Posterior vena cava (tissue), 2 donors: ENCODE measurements at places on chromosomes 3 and 15. TPM values are rescaled to one million over a fixed set of nuclear protein-coding genes. Genes with fewer than 3 reads are reported as not detected.
A peak's percentile ranks its signal among the peaks of the same experiment; 100 is the strongest.

ZDHHC23 gene
- total RNA-seq = 2.3 TPM

GRCh38 chr3:99602183-99602582 is 36.2 kb upstream of the COL8A1 start:
- DNase-seq = no peak

- DNase-seq = no peak
Measured at GRCh38 chr3:42023380-42023779, 61.5 kb upstream of the ULK4 start.

ROPN1 gene
- total RNA-seq = not detected

LMAN1L gene
- not detected for total RNA-seq

- no peak for DNase-seq
Measured at GRCh38 chr3:5020242-5020722, 41.0 kb downstream of the BHLHE40 start.

DNA sequence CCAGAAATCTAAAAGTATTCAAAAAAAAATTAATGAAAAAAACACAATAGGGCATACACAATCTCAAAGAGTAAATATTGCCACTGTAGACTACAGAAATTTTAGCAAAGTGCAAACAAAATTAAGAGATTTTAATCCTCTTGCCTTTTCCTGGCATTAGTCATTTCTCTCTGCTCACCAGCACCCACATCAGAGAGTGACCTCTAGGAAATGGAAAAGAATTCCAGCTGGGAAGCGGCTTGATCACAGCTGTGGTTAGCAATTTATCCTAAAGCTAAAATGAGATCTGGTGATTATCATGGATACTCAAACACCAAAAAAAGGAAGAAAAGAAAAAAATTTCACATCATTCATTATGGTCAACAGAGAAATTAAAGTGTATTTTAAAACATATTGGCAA is 7.5 kb downstream of the CSNK1G1 start:
- no peak for DNase-seq

DNA sequence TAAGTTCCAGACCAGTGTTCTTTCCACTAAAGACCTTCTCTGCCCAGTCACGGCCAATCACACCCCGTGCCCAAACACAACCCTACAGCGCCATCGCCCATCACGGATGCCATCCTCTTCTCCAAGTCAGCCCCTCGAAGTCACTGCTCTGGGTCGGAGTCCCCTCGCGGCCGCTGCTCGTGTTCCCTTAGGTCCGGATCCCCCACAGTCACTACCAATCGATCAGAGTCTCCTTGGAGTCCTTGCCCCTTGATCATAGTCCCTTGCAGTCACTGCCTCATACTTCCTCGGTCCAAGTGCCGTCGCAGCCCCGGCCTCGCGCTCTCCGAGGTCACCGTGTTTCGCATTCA is 461 bp downstream of the PCYT1A start:
- DNase-seq = peak; percentile 83

DNA sequence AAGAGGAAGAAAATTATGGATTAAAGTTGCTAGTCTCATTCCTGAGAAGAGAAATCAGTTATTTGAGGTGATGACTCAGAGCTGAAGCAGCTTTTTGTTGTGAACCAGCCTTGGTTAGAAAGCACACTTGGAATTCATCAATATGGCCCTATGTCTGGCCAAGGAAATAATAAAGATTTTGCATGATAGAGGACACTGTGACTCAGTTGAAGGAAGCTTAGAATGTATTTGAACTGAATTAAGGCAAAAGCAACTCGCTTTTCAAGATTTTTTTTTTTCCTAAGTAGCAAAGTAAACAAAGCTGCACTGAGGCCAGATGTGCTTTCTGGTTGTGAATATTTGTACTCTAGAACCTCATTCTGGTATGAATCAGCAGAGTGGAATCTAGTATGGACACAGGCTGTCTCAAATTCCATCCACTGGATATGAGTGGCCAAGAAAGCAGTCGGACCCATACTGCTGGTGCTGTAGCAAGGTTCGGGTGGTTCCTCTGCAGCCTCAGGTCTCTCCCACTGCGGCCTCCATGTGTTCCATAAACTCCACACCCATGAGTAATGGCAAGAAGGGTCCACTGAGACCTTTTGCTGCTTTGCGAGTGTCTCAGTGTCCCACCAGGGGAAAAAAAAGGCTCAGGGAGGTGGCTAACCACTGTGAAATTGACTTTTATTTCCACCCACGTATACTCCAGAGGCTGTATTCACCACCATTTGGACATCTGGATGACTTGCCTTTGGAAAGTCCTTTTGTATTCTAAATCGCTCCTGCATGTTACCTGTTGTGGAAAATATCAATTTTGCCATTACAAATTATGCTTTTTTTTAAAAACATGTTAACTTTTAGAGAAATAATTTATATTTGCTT is 53.1 kb downstream of the TGFBR2 start:
- DNase-seq = no peak

SAMD7 gene
- not detected for total RNA-seq

TUSC7 gene
- not detected for total RNA-seq

CHRM5 gene
- total RNA-seq = not detected

DNA sequence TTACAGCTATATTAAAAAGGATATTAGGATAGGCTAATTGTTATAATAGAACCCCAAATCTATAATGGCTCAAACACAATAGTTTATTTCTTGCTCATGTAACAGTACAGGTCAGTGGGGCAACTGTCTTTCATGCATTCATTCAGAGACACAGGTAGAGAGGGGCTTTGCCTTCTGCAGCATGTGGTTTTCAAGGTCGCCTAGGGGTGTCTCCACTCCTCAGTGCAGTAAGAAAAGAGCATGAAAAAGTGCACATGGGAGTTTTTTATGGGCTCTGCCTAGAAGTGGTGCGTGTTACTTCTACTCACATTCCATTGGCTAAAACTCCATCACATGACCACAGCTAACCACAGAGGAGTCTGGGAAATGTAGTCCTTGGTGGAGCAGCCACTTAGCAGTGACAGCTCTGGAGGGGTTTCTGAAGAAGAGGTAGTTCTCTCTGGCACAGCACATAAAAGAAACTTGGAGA is 1.8 kb downstream of the ZBTB38 start:
- no peak for DNase-seq

GRCh38 chr3:177983320-177983719 is 552.9 kb upstream of the KCNMB2 start:
- DNase-seq = no peak

DNA sequence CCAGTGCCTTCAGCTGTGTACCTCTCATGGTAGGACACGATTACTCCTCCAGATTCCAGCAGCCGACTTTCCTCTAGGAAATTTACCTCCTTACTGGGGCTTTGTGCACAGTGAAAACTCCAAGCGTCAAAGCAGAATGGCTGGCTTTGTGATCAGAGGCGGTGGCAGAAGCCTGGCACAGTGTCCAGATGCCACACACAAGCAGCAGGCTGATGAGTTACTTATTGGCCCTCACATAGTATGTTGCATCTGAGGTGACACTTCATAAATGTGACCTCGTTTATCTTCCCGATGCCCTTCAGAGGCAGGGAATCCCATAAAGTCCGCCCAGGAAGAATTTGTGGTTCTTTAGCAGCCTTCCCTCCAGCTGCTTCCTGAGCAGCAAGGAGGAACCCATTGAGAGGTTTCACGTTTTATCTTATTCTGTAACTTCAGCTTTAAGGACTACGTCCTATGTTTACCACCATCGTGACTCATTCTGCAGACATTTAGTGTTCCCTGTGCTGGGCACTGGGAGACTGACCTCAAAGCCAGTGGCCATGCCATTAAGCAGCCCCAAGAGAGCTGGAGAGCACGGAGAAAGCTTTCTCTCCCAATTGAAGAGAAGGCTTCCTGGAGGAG is 107.1 kb upstream of the C15orf61 start:
- no peak for DNase-seq

DNA sequence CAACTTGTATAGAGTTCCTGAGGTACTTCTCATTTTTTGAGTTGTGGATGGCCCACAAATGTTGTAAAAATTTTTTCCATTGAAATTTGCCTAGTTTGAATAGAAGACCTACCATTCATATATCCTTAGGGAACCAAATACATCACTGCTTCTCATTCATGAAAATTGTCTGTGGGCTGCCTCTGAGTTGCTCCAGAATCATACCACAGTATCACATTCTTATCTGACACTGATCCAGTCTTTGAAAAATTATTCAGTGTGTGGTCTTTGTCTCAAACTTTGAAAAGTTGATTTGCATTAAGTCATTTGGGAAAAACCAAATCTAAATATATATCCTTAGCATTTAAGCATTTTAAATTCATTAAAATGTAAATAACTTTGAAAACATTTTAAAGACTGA is 321.1 kb downstream of the LSAMP start:
- DNase-seq = no peak

ELP6 gene
- total RNA-seq = 15.1 TPM

DNA sequence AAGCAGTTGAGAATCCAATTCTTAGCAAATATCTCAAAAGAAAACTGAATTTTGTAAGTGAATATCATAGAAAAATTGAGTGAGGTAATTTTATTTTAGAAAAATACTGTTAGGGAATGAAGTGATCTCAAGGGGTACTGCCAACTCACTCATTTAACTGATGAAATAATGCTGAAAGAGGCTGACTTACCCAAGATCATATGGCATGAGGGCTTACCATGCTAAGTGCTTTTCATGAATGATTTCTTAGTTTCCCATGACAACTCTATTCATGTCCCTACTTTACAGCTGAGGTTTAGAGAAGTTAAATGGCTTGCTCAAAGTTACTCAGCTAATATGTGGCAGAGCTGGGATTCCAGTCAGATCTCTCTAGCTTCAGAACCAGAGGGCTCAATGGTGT is 30.6 kb downstream of the CCDC14 start:
- DNase-seq = no peak

NRG4 gene
- not detected for total RNA-seq

- DNase-seq = no peak
Measured at GRCh38 chr3:109563149-109563548, 225.8 kb upstream of the DPPA4 start.

MME gene
- total RNA-seq = 1.1 TPM

- no peak for DNase-seq
Measured at GRCh38 chr15:62625429-62626033, 417.0 kb upstream of the TPM1 start.

GOLGA8O gene
- total RNA-seq = 1.5 TPM

DNA sequence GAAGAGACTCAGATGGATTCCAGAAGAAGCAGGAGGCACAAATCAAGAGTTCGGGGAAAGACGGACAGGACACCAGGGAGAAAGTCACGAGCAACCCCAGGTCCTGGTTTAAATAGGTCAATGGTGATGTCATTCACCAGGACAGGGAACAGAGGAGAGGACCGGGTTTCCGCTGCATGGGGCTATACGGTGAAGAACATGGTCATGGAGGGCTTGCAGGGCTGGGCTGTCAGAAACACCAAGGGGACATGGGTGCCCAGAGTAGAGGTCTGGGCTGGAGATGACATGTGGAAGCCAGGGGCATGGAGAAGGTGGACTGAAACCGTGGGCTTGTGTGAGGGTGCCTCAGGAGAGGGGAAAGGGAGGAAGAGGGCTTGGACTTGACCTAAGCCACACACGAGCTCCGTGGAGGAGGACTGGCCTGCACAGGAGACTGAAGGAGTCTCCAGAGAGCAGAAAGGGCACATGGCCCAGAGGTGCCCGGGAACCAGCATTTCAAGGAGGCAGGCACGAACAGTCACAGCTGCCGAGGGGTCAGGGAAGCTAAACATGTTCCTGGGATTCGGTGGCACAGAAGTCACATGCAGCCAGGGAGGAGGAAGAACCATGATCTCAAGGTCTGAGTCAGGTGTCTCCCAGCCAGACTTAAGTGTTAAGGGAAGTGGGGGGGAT is 54.2 kb upstream of the RPL32 start:
- no peak for DNase-seq
